ENCODE measurements at places on chromosomes 1 and 21. TPM values are rescaled to one million over a fixed set of nuclear protein-coding genes. Genes with fewer than 3 reads are reported as not detected.

The INTS11 gene
- 161 TPM for total RNA-seq

The ECM1 gene
- total RNA-seq = 0.43 TPM

The OR2T11 gene
- total RNA-seq = not detected

The APCS gene
- total RNA-seq = not detected

The ZNF683 gene
- total RNA-seq = not detected

The REN gene
- not detected for total RNA-seq

The VAMP3 gene
- 43.0 TPM for total RNA-seq

The C8B gene
- total RNA-seq = not detected

The MINDY1 gene
- 10.3 TPM for total RNA-seq

The KCNA3 gene
- total RNA-seq = 3.0 TPM

The RBP7 gene
- total RNA-seq = 3.2 TPM

The PIGP gene
- total RNA-seq = 5.2 TPM

The RXRG gene
- total RNA-seq = not detected

DNA sequence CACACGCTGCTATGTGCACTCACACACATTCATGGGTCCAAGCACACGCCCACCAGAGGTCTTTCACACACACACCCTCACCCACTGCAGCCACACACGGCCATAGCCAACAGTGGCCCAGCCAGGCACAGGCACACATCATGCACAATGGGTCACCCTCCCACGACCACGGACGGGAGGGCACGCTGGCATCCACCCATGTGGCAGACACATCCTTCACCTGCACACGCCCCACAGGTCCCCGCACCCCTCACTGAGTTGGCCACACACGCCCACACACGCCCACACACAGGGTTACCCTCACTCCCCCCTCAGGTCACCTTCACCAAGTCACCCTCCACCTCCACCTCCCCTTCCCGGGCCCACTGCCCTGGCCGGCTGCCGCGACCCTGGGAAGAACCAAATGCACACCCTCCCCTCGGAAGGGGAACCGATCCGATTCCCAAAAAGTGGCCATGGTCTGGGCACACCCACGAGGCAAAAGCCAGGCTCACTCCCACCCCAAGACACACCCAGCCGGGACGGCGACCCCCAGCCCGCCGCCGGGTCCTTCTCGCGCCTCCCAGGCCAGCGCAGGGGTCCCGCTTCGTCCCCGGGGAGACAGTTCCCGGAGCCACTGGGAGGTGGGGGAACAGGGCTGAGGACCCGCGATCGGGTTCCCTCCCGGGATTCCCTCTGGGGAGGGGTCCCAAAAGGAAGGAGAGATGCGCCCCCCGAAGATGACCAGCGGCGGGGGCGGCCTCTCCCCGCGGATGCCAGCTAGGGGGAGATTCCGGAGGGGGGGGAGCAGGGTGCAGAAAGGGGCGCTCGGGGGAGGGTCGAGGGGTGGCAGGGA lies 860 bp downstream of the SDC3 start:
- H3K27ac ChIP-seq = no peak overlapping the region
- H3K27me3 ChIP-seq = peaks cover 18% of the 10 kb centered on the region
- no peak for DNase-seq

GRCh38 chr1:239739375-239739774 lies 352.3 kb upstream of the FMN2 start:
- DNase-seq = no peak
- no peaks in the 10 kb centered on the region for H3K36me3 ChIP-seq
- H3K27me3 ChIP-seq = no peaks in the 10 kb centered on the region

DNA sequence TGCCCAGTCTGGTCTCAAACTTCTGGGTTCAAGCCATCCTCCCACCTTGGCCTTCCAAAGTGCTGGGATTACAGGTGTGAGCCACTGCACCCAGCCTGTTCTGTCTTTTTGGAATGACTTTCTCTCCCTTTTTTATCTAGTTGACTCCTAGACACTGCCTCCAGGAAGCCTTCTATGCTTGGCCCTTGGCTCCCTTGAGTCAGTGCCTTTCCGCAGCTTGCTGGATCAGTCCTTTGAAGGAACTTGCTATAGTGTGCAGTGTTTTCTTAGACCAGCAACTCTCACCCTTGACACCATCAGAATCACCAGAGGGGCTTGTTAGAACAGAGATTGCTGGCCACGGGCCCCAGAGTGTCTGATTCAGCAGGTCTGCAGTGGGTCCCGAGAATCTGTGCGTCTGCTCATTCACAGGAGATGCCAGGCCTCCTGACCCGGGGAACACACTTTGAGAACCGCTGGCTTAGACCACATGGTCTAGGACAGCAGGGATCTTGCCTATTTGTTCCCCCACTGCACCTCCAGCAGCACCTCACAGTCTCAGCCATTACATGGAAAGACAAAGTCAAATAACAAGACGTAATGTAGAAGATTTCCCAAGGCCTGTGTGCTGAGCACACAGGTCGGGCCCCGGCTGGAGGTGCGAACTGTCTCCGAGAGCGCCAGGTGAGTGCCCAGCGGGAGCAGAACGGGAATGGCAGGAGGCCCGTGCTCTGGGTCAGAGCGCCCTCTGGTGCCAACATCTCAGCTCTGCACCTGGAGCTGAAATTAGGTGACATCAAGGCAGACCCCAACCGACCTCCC lies 27.4 kb upstream of the CTPS1 start:
- H3K4me3 ChIP-seq = no peak overlapping the region
- peak; percentile 92 for DNase-seq
- no peaks in the 10 kb centered on the region for H3K36me3 ChIP-seq
- H3K4me1 ChIP-seq = 0 out of 2 replicates have a peak, but pooled peaks cover 13% of the 10 kb centered on the region

GRCh38 chr1:59898927-59899326 lies 27.6 kb downstream of the CYP2J2 start:
- peaks cover under 1% of the 10 kb centered on the region for H3K4me1 ChIP-seq
- no peak overlapping the region for H3K4me3 ChIP-seq
- no peaks in the 10 kb centered on the region for H3K27me3 ChIP-seq
- H3K27ac ChIP-seq = no peak overlapping the region

GRCh38 chr1:219790834-219791615 lies 137.3 kb downstream of the SLC30A10 start:
- H3K27me3 ChIP-seq = no peaks in the 10 kb centered on the region
- H3K4me1 ChIP-seq = no peaks in the 10 kb centered on the region
- no peak overlapping the region for H3K27ac ChIP-seq
- H3K36me3 ChIP-seq = no peaks in the 10 kb centered on the region
- DNase-seq = no peak

DNA sequence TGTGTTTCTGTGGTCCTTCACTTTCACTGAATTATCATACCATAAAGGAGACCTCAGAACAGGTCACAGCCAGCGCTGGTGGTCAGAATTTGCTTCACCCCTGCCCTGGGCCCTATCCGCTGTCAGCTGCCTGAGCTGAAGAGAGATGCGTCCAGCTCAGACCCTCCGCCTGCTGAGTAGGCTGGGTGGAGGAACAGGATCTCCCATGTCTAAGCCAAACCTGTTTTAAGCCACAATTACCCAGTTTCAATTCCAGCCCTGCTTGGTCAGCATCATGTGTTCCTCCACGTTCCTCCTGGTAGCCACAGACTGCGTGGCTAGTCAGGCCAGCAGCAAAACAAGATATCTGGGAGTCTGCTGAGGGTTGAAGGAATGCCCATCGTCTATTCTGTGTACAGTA lies 13.5 kb upstream of the BGLAP start:
- no peak overlapping the region for H3K4me3 ChIP-seq
- H3K27me3 ChIP-seq = no peaks in the 10 kb centered on the region
- no peaks in the 10 kb centered on the region for H3K4me1 ChIP-seq
- no peak overlapping the region for H3K27ac ChIP-seq

- no peaks in the 10 kb centered on the region for H3K4me1 ChIP-seq
- no peaks in the 10 kb centered on the region for H3K27me3 ChIP-seq
- DNase-seq = no peak
- H3K27ac ChIP-seq = no peak overlapping the region
- no peak overlapping the region for H3K4me3 ChIP-seq
Measured at GRCh38 chr21:32549440-32549839, 35.9 kb downstream of the TCP10L start.

- no peak overlapping the region for H3K4me3 ChIP-seq
- no peak for DNase-seq
Measured at GRCh38 chr1:47907177-47907528, 90.0 kb downstream of the TRABD2B start.

GRCh38 chr1:149885339-149886120 lies 13.8 kb upstream of the BOLA1 start:
- no peaks in the 10 kb centered on the region for H3K36me3 ChIP-seq
- H3K27ac ChIP-seq = peak overlapping the region; percentile 99
- peak overlapping the region; percentile 87 for H3K4me3 ChIP-seq
- peaks cover 3% of the 10 kb centered on the region for H3K4me1 ChIP-seq

GRCh38 chr1:222561656-222562055 lies 13.8 kb upstream of the HHIPL2 start:
- no peaks in the 10 kb centered on the region for H3K27me3 ChIP-seq
- H3K4me1 ChIP-seq = no peaks in the 10 kb centered on the region
- H3K27ac ChIP-seq = no peak overlapping the region
- no peak overlapping the region for H3K4me3 ChIP-seq
- DNase-seq = no peak

DNA sequence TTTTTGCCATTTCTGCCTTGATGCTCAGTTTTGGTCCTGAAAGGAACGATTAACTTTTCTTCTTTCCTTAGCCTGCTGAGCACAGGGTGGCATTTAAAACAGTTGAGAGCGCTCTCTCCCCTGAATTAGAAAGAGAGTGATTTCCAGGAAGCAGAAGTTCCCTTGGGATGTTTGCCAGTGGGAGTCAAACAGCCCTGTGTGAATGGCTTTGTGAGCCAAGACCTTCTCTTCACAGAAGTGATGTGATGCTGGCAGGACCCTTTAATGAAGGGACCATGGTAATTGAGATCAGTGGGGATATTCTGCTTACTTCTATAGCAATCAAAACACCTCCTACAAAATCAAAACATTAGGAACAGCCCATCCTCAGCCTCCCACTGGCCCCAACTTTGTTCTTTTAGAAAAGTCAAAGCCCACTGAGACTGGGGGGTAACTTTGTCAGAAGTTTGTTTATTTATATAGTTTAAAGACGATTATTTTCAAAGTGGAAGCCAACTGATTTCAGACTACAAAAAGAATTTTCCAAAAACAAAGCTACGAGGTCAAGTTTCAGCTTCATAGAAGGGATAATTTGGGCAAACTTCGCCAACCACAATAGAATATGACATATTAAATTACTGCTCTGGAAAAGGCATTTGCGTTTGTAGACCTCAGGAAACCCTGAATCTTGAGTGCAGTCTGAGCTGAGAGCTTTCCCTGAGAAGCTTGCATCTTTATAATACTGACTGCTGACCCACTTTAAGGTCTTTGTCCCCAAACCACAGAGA lies 122.7 kb downstream of the GABPA start:
- no peaks in the 10 kb centered on the region for H3K36me3 ChIP-seq
- DNase-seq = no peak
- no peaks in the 10 kb centered on the region for H3K4me1 ChIP-seq
- no peak overlapping the region for H3K4me3 ChIP-seq
- H3K27me3 ChIP-seq = no peaks in the 10 kb centered on the region

GRCh38 chr1:19124273-19124672 lies 85.8 kb downstream of the UBR4 start:
- no peak for DNase-seq
- H3K27me3 ChIP-seq = no peaks in the 10 kb centered on the region
- peaks cover 94% of the 10 kb centered on the region for H3K36me3 ChIP-seq
- no peak overlapping the region for H3K27ac ChIP-seq
- no peaks in the 10 kb centered on the region for H3K4me1 ChIP-seq

DNA sequence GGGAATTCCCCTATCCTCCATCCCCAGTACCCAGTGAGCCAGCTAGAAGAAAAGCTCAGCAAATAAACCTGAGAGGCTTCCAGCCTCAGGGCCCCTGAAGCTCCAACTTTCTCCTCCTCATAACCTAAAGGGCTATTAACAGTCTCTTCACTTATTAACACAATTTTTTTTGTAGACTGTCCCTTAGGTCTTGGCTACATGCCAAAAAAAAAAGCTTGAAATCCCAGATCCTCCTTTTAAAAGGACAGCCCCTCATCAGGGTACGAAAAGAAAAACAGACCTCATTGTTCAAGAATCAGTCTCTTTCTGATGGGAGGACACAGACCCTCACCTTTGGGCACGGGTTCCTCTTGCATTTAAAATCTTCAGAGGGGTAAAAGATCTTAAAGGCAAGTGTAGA lies 72.8 kb upstream of the CD1D start:
- no peak overlapping the region for H3K4me3 ChIP-seq
- H3K4me1 ChIP-seq = peaks cover 55% of the 10 kb centered on the region
- no peaks in the 10 kb centered on the region for H3K36me3 ChIP-seq
- no peak for DNase-seq

- H3K36me3 ChIP-seq = no peaks in the 10 kb centered on the region
- no peaks in the 10 kb centered on the region for H3K4me1 ChIP-seq
- H3K27ac ChIP-seq = no peak overlapping the region
- DNase-seq = no peak
Measured at GRCh38 chr21:41651406-41651805, 115.4 kb downstream of the RIPK4 start.

GRCh38 chr1:244329591-244330317 lies 122.0 kb downstream of the ADSS2 start:
- H3K27me3 ChIP-seq = no peaks in the 10 kb centered on the region
- DNase-seq = no peak
- no peak overlapping the region for H3K4me3 ChIP-seq
- peaks cover 5% of the 10 kb centered on the region for H3K4me1 ChIP-seq
- H3K27ac ChIP-seq = no peak overlapping the region

DNA sequence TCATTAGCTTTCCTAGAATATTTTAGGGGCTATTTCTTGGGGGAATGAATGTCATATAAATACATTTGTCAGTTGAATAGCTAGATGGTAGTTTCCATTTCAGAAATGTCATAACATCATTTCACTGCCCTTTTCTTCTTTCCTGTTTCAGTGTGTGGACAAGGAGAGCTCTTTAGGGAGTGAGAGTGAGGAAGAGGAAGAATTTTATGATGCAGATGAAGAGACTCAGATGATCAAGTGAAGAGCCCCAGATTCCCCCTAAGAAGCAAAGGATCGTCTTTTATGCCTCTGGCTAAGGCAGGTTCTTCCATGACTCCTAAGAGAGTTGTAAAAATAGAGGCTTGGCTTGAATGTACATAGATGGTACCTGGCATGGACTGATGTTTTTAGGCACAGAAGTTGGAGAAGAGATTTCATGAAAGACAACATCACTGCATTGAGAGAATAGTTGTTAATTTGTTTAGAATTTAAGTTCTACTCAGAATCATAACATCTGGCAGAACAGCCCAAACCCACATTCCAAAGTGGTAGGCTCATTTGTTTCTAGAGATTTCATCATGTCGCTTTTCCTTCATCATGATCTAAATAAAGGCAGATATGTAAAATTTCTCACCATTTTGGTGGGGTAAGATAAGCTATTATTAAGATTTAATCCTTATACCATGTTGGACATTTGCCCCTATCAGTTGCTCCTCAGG lies 44.2 kb upstream of the MAB21L3 start:
- no peak for DNase-seq
- no peaks in the 10 kb centered on the region for H3K27me3 ChIP-seq
- no peaks in the 10 kb centered on the region for H3K36me3 ChIP-seq
- H3K27ac ChIP-seq = no peak overlapping the region
- H3K4me1 ChIP-seq = no peaks in the 10 kb centered on the region

All from GM23338 (cell line).